ENCODE measurements at places on chromosomes 7 and 10.
A peak's percentile ranks its signal among the peaks of the same experiment; 100 is the strongest.

DNA sequence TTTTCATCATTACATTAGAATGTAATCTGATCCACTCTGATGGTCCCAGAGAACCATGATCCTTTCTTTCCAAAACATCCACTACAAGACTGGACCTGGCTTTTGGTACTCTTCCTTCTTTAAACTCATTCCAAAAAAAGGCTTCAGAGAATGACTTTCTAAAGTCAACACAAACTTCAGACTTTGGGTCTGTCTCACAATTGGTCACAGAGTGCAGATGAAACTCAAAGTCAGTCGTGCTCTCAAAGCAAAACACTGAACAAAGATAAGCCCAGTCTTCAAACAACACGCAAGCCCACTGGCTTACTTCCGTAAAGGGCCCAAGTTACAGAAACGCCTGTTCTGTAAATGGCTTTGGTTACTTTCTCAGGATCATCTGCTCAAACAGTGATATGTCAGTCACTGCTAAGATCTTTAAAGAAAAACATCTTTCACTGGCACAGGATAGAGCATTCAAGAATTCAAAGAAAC, 250.9 kb upstream of the MKLN1 start:
- no peak for DNase-seq

DNA sequence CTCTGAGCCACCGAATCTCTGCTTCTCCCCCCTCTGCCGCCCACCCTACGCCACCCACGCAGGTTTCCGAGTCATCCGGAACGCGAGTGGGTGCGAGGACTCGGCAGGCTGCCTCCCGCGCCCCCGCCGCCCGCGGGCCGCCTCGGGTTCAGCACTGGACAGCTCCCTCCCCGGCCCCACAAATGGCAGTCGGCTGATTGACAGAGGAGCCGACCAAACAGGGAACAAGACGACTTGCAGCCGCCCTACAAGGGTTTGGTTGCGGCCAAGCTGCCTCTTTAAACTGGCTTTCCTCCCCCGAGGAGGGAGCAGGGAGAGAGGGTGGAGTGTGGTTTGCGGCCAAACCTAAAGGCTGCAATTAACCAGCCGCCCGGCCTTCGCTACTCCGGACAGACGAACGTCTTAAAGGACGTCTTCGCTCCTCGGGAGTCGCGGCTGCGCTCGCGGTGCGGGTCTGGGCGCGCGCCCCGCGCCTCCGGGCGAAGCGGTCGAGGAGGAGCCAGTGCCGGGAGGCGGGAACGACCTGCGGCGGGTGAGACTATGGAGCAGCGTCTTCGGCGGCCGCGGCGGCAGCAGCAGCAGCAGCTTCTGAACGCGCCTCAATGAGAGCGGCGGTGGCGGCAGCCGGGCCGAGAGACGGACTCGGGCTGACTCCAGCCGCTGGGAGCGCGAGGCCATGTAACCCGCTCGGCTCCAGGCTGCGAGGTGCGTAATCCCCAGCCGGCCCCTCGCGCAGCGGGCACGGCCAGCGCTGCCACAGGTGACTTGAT, at the start of gene GPR158:
Gene GPR158 (plus strand): TSS at position 541 of the 770 bp plus-strand sequence. CDS start 420 bp downstream, outside the sequence.
- DNase-seq = peak; percentile 94

DNA sequence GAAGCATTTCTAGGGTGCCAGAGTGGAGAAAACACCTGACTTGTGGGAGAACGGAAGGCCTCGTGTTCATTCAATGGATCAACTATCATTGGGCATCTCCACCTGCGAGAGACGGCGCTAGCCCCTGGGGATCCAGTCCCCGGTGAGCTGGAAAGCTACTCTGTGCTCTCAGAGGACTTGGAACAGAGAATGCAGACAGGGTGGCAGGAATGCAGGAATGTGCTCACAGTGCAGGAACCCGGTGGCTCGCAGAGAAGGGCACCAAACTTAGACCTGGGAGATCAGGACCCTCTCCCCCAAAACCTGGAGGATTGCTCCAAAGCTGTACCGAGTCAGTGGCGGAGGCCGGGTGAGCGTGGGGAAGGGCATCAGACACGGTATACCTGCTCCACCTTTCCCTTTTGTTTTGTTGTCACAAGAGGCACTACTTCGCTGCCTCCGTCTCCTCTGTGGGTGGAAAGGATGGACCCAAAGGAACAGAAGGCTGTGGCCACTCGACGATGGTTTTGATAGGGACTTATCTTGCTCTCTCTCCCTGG, 569.0 kb upstream of the C7orf33 start:
- no peak for DNase-seq

- DNase-seq = no peak
These were observed 9.7 kb downstream of the FOXL3 start for GRCh38 chr7:299628-300027.

GRCh38 chr10:115095758-115096157, 2.6 kb downstream of the ATRNL1 start:
- no peak for DNase-seq

DNA sequence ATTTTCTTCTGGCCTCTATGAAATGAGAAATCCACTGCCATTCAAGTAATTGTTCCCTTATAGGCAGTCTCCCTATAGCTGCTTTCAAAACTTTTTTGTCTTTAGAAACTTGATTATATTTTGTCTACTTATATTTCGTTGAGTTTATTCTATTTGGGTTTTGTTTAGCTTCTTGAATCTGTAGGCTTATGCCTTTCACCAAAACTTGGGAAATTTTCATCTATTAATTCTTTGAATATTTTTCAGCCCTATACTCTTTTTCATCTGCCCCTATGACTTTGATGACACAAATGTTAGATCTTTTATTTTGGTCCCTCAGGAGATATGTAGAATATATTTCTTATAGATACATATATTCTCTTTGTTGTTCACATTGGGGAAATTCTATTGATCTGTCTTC, 48.3 kb upstream of the HHEX start:
- no peak for DNase-seq

GRCh38 chr7:151859111-151859947, 17.6 kb downstream of the PRKAG2 start:
- peak; percentile 55 for DNase-seq

DNA sequence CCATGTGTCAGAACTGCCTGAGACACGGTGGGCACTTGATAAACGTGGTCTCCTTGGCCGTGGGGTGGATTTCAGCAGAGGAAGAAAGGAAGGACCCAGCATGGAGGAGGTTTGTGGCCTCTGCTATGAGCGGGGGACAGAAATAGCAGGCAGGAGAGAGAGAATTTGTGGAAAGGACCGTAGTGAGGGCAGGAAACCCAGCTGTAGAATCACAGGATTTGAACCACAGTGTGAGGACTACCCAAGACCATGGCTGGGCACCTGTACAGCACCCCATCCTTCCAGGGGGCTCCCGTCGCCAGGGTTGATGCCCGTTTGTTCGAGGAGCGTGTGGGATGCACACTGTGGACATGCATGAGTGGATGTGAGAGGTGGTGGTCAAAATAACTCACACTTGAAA, 183.4 kb downstream of the PTPN20 start:
- DNase-seq = no peak

- DNase-seq = no peak
These were observed 639.0 kb downstream of the REEP3 start for GRCh38 chr10:64159910-64160872.

DNA sequence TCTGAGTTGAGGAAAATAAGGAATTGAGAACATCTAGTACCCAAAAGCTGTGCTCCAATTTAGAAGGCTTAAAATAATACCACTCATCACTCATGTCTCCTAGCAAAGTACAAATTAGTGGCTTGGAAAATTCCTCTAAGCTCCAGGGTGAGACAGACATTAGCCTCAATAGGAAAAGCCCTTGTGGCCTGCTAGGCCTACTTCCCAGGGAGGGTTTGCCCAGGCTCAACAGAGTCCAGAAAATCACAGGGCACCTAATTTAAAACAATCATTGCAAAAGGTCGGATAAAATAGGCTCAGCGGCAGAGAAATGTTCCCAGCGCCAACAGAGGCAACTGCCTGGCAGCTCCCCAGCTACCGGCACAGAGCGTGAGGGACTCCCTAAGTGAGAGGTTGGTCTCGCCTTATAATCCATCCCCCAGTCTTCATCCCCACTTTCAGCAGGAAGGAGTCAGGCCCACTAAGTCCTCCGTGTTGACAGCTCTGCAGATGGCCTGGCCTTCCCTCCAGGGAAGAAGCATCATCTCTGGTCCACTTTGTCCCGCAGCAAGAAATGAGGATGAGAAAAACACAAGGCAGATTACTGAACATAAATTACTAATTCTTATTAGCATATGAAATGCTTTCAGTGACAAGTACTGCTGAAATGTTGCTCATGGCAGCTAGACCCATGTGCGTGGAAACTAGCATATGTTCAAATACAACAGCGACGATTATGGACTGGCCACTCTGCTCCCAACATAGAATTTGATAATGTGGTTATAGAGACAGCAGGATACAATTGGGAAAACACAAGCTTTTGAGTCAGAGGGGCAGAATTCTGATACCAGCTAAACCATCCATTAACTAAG, 1177.7 kb upstream of the AUTS2 start:
- DNase-seq = peak; percentile 82

DNA sequence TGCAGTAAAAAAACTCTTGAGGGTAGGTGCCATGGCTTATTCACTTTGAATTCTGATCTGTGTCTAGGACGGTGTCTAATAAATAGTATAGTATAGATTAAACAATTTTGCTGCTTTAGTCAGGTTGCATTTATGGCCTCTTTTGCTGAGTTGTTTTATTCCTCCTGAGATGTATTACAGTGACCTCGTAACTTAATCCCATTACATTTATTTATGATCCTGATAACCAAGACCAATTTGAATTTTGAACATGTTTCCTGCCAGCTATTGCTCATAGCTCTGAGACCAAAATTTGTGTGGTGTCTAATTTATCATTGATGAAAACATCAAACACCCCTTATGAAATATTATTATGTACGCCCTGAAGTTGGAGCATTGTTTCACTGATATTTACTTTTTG, 381.9 kb upstream of the SEMA3C start:
- DNase-seq = no peak

- DNase-seq = no peak
These were observed 82.9 kb upstream of the KCND2 start for GRCh38 chr7:120190109-120190508.

- no peak for DNase-seq
These were observed 400.1 kb downstream of the TNS3 start for GRCh38 chr7:47181746-47182361.

GRCh38 chr7:43462836-43463235, 120.1 kb upstream of the STK17A start:
- no peak for DNase-seq

GRCh38 chr7:6169805-6170520, 102.5 kb downstream of the CYTH3 start:
- DNase-seq = no peak

GRCh38 chr10:43923328-43923727, 274.6 kb upstream of the ZNF32 start:
- DNase-seq = no peak

- no peak for DNase-seq
These were observed 286.3 kb upstream of the CDC14C start for GRCh38 chr7:48638041-48638440.

DNA sequence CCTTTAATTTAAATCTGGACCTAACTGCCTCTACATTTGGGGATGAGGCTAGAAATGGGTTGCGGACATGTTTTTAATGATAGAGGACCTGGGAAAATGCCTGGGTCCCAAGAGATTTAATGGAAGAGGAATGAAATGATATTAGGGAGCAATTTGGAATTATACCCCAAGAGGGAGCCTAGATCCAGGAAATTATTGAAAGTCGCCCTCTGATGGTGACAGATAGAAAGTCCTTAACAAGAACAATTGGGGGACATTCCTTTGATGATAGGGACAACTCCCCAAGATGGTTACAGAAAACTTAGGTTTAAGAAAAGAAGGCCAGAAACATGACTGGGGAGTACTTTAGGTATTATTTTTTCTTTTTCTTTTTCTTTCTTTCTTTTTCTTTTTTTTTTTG, 9.5 kb upstream of the TSGA13 start:
- no peak for DNase-seq

DNA sequence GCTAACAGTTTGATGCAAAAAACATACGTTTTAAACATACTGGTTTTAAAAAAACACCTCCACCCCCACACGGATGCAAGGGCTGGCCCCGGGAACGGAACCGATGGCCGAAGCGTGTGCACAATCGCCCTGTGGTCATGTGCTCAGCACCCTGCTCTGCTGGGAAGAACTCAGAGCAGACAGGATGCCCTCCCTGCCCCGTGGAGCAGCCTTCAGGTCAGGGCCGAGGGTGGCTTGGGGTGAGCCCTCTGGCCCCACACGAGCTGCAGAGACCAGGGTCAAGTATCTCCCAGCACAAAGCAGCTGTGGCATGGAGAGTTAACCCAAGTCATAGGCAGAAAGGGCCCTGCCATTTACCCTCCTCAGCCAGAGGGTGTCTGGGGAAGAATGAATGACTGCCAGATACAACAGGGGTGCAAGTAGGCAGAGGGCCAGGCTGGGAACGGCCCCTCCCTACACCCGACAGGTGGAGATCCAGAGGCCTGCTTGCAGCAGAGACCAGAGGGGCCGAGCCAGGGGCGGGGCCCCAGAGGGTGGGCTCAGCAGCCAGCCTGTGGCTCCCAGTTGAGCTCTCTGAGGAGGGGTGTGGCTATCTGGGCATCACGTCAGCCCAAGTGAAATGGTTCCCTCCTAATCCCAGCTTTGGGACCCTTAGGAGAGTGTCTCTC, 56.8 kb downstream of the ZRANB1 start:
- peak; percentile 49 for DNase-seq

GRCh38 chr7:137836113-137836509, 10.7 kb downstream of the DGKI start:
- DNase-seq = no peak

GRCh38 chr7:129017933-129018538, 36.9 kb downstream of the TNPO3 start:
- no peak for DNase-seq

DNA sequence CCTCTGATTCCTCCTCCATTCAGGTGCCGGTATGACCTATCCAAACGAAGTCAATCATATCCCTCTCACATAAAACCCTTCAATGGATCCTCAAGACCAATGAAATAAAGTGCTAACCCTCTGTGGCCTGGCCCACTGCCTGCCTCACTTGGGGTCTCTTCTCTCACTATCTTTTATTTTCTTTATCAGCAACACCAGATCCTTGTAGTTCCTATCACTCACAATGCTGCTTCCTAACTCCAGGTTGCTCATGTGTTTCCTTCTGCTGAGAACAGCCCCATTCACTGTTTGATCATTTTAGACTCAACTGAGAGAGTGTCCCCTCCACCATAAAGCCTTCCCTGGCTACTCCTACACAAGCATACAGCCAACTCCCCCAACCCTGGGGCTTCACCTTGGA, 180.6 kb downstream of the DOCK4 start:
- DNase-seq = no peak

- no peak for DNase-seq
These were observed 7.5 kb downstream of the SFXN3 start for GRCh38 chr10:101038484-101038883.

DNA sequence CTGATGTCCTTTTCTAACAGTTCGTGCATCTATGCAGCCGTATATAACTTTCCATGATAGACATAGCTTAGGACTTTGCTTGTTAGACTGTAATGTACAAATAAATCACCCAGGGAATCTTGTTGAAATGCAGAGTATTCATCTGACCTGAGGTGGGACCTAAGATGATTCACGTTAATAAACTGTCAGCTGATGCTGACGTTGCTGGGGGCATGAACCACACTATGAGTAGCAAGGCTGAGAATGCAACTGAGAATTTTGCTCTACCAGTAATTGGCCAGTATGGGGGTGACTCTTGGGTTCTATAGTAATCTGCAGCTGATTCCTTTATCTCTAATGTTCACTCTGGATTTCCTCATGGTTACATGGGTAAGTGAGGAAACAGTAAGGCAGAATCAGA, 130.1 kb upstream of the MALRD1 start:
- no peak for DNase-seq

All from aorta (tissue), 5 donors.